Activated CD4-positive, alpha-beta T cell treated with anti-CD3 and anti-CD28 coated beads, Interleukin-2, amount 10 ng/mL, durations not matched to agents 7 days and 5 days (primary cell): ENCODE measurements at places on chromosomes 2 and 18. TPM values are rescaled to one million over a fixed set of nuclear protein-coding genes. Genes with fewer than 3 reads are reported as not detected.

GRCh38 chr18:55833543-55833942 lies 245.6 kb upstream of the TCF4 start:
- no peak overlapping the region for H3K27ac ChIP-seq
- no peak overlapping the region for H3K4me3 ChIP-seq
- H3K36me3 ChIP-seq, result no peaks in the 10 kb centered on the region
- no peaks in the 10 kb centered on the region for H3K27me3 ChIP-seq
- no peaks in the 10 kb centered on the region for H3K4me1 ChIP-seq

ERBB4 gene
- not detected for total RNA-seq

KIF1A gene
- 0.37 TPM for total RNA-seq

SCN9A gene
- 0.48 TPM for total RNA-seq

USP37 gene
- total RNA-seq, result 27.4 TPM

MC2R gene
- total RNA-seq, result not detected

DNA sequence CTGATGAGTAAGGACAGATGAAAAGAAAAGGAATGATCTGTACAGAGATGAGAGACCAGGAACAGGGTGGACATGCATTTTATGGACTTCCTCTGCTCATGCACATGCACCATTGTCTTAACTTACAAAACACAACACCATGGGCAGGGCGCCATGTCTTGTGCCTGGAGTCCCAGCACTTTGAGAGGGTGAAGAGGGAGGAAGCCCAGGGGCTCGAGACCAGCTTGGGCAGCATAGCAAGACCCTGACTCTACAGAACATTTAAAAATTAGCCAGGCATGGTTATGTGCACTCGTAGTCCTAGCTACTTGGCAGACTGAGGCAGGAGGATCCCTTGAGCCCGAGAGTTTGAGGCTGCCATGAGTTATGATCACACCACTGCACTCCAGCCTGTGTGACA lies 86.9 kb downstream of the ZFP36L2 start:
- peak overlapping the region; percentile 84 for H3K27ac ChIP-seq
- peaks cover 17% of the 10 kb centered on the region for H3K36me3 ChIP-seq
- H3K27me3 ChIP-seq, result no peaks in the 10 kb centered on the region

DNA sequence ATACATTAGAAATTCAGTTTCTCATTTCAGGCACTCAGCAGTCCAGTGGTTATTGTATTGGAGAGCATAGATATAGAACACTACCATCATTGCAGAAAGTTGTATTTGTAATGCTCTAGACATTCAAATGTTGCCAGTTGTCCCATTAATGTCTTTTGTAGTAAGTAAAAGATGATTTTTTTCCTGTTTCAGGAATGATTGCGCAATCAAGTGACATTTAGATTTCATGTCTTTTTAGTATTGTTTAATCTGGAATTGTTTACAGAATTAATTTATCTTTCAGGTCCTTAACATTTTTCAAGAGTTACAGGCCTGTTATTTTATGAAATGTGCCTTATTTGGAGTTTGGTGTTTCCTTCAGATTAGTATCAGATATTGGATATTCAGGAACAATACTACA lies 134.7 kb downstream of the MSTN start:
- no peak for DNase-seq
- no peak overlapping the region for H3K27ac ChIP-seq
- peaks cover 3% of the 10 kb centered on the region for H3K27me3 ChIP-seq
- no peaks in the 10 kb centered on the region for H3K4me1 ChIP-seq
- H3K36me3 ChIP-seq, result no peaks in the 10 kb centered on the region

GRCh38 chr2:163736433-163737189 lies 803 bp upstream of the FIGN start:
- peaks cover 3% of the 10 kb centered on the region for H3K36me3 ChIP-seq
- no peak overlapping the region for H3K27ac ChIP-seq
- peaks cover 32% of the 10 kb centered on the region for H3K27me3 ChIP-seq

SERPINB12 gene
- total RNA-seq, result not detected

DNA sequence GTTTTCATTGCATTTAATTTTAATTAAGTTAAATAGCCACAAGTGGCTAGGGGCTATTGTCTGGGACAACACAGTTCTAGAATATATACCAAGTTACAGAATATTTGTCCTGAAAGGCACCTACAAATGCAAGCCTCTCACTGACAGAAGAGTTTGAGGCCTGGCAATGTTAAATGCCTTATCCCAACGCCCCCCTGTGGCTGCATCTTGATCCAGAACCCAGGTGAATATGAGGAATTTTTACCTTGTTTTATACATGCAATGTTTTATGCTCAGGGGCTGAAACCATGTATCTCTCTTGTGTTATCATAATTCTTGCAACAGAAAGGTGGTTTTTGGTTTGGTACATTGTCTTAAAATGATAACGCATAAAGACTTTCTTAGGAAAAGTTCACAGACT lies 71.8 kb upstream of the SEC11C start:
- H3K27me3 ChIP-seq, result peaks cover 6% of the 10 kb centered on the region
- H3K27ac ChIP-seq, result no peak overlapping the region
- DNase-seq, result no peak

GRCh38 chr2:123785332-123785731 lies 239.8 kb upstream of the CNTNAP5 start:
- DNase-seq, result no peak
- no peak overlapping the region for H3K27ac ChIP-seq
- H3K36me3 ChIP-seq, result no peaks in the 10 kb centered on the region
- no peaks in the 10 kb centered on the region for H3K27me3 ChIP-seq

DNA sequence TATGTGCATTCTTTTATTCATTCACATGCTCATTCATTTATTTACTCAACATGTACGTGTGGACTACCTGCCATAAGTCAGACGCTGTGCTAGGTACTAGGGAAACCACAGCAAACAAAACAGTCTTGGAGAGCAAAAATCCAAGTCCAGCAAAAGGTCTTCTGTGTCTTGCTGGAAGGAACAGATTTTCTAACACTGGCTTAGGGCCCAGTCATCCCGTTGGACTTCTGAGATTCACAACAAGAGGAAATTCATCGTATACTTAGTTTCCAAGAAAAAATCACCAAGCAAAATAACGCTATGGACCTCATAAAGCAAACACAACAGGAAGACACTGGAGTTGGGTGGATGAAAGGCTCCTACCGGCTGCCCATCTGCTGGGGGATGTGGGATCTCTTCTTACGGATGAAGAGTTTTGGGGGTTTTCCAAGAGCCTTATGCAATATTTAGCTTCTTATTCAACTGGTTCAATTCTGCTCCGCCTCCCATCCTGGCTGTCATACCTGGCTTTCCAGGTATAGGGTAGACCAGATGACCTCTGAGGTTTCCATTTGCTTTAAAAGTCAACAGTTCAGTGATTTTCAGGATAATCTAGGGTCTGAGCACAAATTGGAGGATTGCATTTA lies 262.7 kb downstream of the HAUS1 start:
- no peak for DNase-seq
- no peaks in the 10 kb centered on the region for H3K27me3 ChIP-seq

GRCh38 chr2:230048010-230048671 lies 20.6 kb downstream of the SLC16A14 start:
- no peak overlapping the region for H3K27ac ChIP-seq
- H3K27me3 ChIP-seq, result no peaks in the 10 kb centered on the region
- no peaks in the 10 kb centered on the region for H3K4me1 ChIP-seq
- H3K4me3 ChIP-seq, result no peak overlapping the region

- H3K36me3 ChIP-seq, result no peaks in the 10 kb centered on the region
- H3K4me3 ChIP-seq, result no peak overlapping the region
- H3K27ac ChIP-seq, result no peak overlapping the region
- DNase-seq, result no peak
- no peaks in the 10 kb centered on the region for H3K27me3 ChIP-seq
- H3K4me1 ChIP-seq, result no peaks in the 10 kb centered on the region
Measured at GRCh38 chr18:72207280-72207679, 336.9 kb downstream of the CBLN2 start.

DNA sequence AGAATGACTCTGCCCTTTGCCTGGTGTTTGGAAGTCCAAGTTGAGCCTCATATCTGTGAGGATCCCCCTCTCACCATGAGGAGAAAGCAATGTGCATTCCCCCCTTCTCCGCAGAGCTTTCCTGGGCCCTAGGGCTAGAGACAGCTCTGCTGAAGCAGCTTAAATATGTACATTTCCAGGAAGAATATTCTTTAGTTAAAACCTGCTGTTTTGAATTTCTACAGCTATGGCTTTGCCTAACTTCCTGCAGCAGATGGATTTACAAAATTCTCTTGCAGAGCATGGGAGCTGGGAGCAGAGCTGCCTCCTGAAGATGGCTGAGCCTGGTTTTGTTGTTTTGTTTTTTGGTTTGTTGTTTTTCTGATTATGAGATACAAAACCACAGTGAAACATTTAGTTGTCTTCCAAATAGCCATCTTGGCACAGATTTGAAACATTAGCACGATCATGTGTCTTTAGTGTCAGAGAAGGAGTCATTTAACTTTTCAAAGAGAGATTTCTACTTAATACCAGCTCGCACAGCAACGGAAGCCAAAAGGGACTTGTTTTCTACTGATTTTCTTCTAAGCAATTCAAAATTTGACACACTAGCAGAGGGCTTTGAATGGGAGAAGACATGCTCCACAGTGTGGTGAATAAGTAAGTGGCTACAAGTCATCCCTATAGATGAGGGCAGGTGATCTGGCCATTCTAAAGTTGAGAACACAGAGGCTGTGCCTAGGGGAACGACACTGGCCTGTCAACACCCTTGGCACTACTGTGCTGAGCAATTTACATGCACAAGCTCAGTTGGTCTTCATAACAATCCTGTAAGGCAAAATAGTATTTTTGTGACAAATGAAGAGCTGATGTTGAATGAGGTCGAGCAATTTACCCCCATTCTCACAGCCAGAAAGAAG lies 222.6 kb downstream of the MREG start:
- peaks cover 7% of the 10 kb centered on the region for H3K4me1 ChIP-seq
- H3K27me3 ChIP-seq, result no peaks in the 10 kb centered on the region
- H3K27ac ChIP-seq, result no peak overlapping the region
- no peak overlapping the region for H3K4me3 ChIP-seq

- H3K4me3 ChIP-seq, result no peak overlapping the region
- DNase-seq, result no peak
- peaks cover 59% of the 10 kb centered on the region for H3K4me1 ChIP-seq
Measured at GRCh38 chr2:98701230-98701629, 29.7 kb downstream of the MGAT4A start.

- no peak overlapping the region for H3K4me3 ChIP-seq
- no peaks in the 10 kb centered on the region for H3K27me3 ChIP-seq
- H3K4me1 ChIP-seq, result no peaks in the 10 kb centered on the region
- no peak for DNase-seq
- H3K36me3 ChIP-seq, result no peaks in the 10 kb centered on the region
Measured at GRCh38 chr2:159017837-159018236, 49.4 kb downstream of the TANC1 start.

DNA sequence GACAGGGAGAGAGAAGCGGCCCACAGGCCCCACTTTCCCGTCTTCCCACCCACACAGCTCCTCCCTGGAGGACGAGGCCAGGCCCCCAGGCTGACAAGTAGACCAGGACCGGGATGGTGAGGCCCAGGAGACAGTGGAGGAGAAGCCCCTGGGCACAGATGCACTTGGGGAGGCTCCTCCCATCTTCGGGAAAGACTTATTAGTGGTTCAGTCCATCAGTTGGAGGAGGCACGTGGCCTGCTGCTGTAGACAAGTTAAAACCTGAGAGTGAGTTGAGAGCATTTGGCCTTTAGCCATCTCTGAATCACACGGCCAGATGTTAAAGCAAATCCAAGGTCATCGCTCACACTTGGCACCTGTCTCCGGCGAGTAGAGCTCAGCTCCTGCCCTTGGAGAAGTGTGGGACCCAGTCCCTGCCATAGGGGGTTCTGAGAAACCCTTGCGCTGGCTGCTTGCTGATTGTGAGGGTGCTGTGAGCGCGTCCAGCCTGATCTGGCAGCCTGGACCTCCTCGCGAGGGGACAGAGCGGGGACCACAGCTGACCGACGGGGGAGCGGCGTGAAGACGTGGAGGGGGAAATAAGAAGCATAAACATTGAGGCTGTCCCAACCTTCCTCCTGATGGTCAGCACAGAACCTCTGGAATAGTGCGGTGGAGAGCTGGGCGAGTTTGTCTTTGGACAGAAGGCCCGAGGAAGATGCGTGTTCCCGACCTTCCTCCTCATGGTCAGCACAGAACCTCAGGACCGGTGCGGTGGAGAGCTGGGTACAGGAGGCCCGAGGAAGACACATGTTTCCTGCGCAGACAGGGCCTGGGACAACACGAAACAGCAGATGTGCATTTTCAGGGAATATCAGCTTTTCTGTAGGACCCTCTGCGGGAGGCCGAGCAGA lies 24.7 kb upstream of the ALLC start:
- no peak overlapping the region for H3K4me3 ChIP-seq
- no peaks in the 10 kb centered on the region for H3K27me3 ChIP-seq
- no peak for DNase-seq
- no peaks in the 10 kb centered on the region for H3K4me1 ChIP-seq
